Chondrocyte (in vitro differentiated cells): ENCODE measurements at places on chromosomes 5 and 9. TPM values are rescaled to one million over a fixed set of nuclear protein-coding genes. Genes with fewer than 3 reads are reported as not detected.
A peak's percentile ranks its signal among the peaks of the same experiment; 100 is the strongest.

DNA sequence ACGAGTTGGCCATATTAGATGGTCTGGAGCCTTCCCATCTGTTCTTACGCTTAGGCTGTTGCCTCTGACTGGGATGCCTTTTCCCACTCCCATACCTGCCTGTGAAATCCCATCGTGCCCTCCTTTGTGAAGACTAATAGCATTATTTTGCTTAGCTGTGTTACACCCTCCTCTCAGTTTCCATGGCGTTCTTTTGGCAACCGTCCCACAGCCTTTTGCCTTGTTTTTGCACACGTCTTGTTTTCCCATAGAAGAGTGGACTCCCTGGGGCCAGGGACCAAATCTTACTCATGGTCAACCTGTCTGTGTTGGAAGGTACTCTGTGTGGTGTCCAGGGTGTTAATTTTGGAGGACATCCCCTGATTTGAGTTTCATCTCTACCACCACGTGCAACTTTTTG, 242.1 kb downstream of the HSPA4 start:
- no peaks in the 10 kb centered on the region for H3K36me3 ChIP-seq
- no peak overlapping the region for H3K27ac ChIP-seq
- no peak overlapping the region for H3K4me3 ChIP-seq
- no peak for DNase-seq
- H3K27me3 ChIP-seq = peaks cover 2% of the 10 kb centered on the region

- H3K4me1 ChIP-seq = peaks cover 27% of the 10 kb centered on the region
- DNase-seq = no peak
Observed at GRCh38 chr9:81665322-81665871, 23.9 kb downstream of the TLE1 start.

- peaks cover 5% of the 10 kb centered on the region for H3K4me1 ChIP-seq
- no peak for DNase-seq
- H3K36me3 ChIP-seq = no peaks in the 10 kb centered on the region
- H3K27me3 ChIP-seq = no peaks in the 10 kb centered on the region
Observed at GRCh38 chr5:74103131-74104023, 477.4 kb downstream of the ARHGEF28 start.

DNA sequence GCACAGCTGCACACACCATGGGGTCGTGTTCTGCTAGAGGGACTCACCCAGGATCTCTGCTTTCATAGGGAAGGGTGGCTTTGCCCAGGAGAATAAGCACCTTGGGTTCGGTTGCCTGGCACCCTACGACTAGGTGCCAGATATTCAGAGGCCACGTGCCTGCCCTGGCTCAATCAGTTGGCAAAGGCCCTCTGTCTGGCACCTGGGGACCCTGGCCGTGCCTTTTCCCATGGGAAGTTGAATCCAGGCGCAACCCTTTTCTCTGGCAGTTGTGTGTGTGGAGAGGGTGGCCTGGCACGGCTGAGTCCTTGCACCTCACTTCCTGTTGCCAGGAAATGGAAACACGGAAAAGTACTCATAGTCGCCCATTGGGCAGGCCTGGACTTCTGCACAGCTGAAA, 10.2 kb upstream of the ANKH start:
- peaks cover 32% of the 10 kb centered on the region for H3K4me1 ChIP-seq
- no peak overlapping the region for H3K27ac ChIP-seq
- no peak overlapping the region for H3K4me3 ChIP-seq
- H3K36me3 ChIP-seq = no peaks in the 10 kb centered on the region
- peaks cover 1% of the 10 kb centered on the region for H3K27me3 ChIP-seq

DNA sequence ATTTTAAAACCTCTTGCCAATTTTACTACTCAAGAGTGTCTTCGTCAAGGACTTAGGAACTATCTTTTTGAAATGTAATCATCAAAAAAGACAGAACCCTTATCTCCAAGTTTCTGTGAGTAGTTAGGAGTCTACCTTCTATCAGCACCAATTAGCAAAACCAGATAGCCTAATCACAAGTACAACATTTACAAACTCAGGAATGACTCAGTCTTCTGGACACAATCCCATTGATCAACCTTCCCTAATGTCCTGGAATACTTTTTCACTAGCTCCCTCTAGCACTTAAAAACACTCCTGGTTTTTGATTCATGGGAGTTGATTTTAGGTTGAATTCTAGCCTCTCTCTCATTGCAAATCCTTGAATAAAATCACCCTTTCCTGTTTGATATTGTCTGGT, 680.7 kb downstream of the PRR16 start:
- H3K27ac ChIP-seq = no peak overlapping the region
- H3K27me3 ChIP-seq = no peaks in the 10 kb centered on the region
- no peaks in the 10 kb centered on the region for H3K4me1 ChIP-seq
- no peak overlapping the region for H3K4me3 ChIP-seq

DNA sequence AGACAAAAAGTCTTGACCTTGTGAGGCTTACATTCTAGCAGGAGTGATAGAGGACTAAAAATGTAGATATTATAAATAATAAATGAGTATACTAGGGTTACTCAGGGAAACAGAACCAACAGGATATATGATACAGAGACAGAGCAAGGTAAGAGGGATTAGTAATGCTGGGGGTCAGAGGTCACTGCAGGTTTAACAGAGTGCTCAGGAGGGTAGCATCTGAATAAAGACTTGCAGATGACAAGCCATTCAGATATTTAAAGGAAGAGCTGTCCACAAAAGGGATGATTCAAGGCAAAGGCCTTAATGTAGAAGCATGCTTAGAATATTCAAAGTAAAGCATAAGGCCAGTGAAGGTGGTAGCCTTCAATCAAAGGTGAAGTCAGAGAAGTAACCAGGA, 65.6 kb upstream of the SEMA6A start:
- H3K4me1 ChIP-seq = no peaks in the 10 kb centered on the region
- no peak overlapping the region for H3K4me3 ChIP-seq
- H3K27me3 ChIP-seq = no peaks in the 10 kb centered on the region
- no peaks in the 10 kb centered on the region for H3K36me3 ChIP-seq
- H3K27ac ChIP-seq = no peak overlapping the region

- peak overlapping the region; percentile 84 for H3K27ac ChIP-seq
- H3K36me3 ChIP-seq = no peaks in the 10 kb centered on the region
- no peak for DNase-seq
- H3K4me3 ChIP-seq = no peak overlapping the region
- no peaks in the 10 kb centered on the region for H3K27me3 ChIP-seq
Observed at GRCh38 chr5:15702102-15702501, 202.1 kb downstream of the FBXL7 start.

DNA sequence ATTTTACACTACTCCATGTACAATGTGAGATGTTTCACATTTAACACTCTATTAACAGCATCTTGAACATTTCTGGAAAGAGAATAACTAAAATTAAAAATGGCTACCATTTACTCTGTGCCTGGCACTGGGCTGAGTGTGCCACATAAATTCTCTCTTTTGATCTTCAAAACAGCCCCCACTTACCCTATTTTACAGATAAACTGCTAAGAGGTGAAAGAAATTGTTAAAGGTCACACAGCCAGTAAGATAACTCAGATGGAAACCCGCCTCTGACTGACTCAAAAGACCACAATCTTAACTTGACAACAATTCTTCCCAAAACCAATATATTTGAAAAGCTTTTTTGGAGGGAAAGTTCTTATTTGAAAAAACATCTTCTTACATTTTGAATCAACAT, 97.3 kb downstream of the MAPKAP1 start:
- peaks cover 8% of the 10 kb centered on the region for H3K4me1 ChIP-seq
- H3K36me3 ChIP-seq = no peaks in the 10 kb centered on the region
- no peaks in the 10 kb centered on the region for H3K27me3 ChIP-seq
- H3K27ac ChIP-seq = no peak overlapping the region

DNA sequence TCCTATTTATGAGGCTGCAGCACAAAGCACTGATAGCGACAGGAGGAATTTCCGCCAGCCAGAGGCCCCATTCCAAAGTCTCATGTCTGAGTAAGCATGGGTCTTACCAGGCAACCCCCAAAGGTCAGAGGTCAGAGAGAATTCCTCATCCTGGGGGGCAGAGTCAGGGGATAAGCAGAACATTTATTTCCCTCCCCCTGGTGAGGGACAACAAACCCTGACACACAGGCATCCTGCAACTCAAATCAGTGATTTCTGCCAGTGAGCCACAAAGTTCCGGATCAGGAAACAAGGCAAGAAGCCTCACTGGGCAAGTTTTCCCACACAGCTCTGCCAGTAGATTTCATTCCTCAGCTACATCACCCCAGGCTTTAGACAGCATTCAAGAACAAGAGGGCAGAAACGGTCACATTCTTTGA, 37.0 kb downstream of the ADAMTS12 start:
- H3K4me1 ChIP-seq = peaks cover 94% of the 10 kb centered on the region
- no peaks in the 10 kb centered on the region for H3K27me3 ChIP-seq
- no peak for DNase-seq
- H3K4me3 ChIP-seq = peak overlapping the region; percentile 37
- H3K27ac ChIP-seq = peak overlapping the region; percentile 89

DNA sequence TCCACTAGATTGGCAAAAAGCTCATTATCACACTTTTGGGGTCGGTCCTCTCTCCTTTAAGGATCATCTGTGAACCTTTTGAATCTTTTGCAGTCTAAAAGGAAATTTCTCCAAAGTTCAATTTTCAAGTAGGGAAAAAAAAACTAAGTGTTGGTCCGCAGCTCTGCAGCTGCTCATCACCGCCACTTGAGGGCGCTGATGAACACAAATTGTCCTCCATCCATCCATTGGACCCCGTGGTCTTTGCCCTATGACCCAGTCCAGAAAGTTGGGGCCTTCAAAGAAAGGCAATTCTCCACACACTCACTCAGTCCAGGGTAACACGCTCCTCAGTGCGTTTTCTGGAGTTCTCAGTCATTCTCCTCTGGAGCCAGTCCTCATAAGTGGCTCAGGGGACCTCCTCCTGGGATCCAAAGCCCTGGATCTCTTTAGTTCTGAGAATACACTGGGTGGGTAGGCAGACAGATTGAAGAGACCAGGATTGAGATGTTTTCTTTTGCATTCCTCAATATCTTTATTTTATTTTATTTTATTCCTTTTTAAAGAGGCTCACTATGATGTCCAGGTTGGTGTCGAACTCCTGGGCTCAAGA, 63.6 kb upstream of the SLC28A3 start:
- no peak overlapping the region for H3K27ac ChIP-seq
- no peaks in the 10 kb centered on the region for H3K36me3 ChIP-seq
- DNase-seq = no peak
- H3K4me1 ChIP-seq = no peaks in the 10 kb centered on the region
- H3K4me3 ChIP-seq = no peak overlapping the region

DNA sequence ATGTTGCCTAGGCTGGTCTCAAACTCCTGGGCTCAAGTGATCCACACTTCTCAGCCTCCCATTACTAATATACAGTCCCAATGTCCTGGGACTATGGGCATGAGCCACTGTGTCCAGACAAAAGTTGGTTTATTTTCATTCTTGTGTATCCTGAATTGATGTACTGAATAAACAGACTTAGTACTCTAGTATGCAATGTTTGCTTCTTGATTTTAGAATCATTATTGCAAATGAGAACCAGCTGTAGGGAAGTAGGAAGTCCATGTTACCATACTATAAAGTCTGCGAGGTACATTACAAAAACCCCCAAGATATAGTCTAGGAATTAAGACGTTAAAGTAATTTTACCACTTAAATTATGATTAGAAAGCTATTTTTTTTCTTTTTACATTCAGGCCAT, 334.6 kb upstream of the KLF9 start:
- peaks cover 3% of the 10 kb centered on the region for H3K27me3 ChIP-seq
- no peak overlapping the region for H3K27ac ChIP-seq
- H3K36me3 ChIP-seq = no peaks in the 10 kb centered on the region
- H3K4me1 ChIP-seq = peaks cover 9% of the 10 kb centered on the region

- H3K27me3 ChIP-seq = peaks cover 9% of the 10 kb centered on the region
- H3K36me3 ChIP-seq = no peaks in the 10 kb centered on the region
- H3K4me1 ChIP-seq = no peaks in the 10 kb centered on the region
Observed at GRCh38 chr9:90112788-90113187, 508.0 kb downstream of the GADD45G start.

- peaks cover 23% of the 10 kb centered on the region for H3K4me1 ChIP-seq
- no peak overlapping the region for H3K27ac ChIP-seq
- no peaks in the 10 kb centered on the region for H3K27me3 ChIP-seq
- no peak overlapping the region for H3K4me3 ChIP-seq
Observed at GRCh38 chr9:122056484-122056883, 36.6 kb downstream of the TTLL11 start.

GRCh38 chr5:115557667-115558387, 13.3 kb upstream of the FEM1C start:
- peaks cover 14% of the 10 kb centered on the region for H3K4me1 ChIP-seq
- no peak for DNase-seq
- H3K27ac ChIP-seq = peak overlapping the region; percentile 53
- H3K36me3 ChIP-seq = no peaks in the 10 kb centered on the region

- H3K27me3 ChIP-seq = no peaks in the 10 kb centered on the region
- no peak overlapping the region for H3K4me3 ChIP-seq
- no peak for DNase-seq
- peaks cover 27% of the 10 kb centered on the region for H3K4me1 ChIP-seq
- no peaks in the 10 kb centered on the region for H3K36me3 ChIP-seq
Observed at GRCh38 chr9:133377721-133378216, 1.6 kb downstream of the STKLD1 start.

- peaks cover 2% of the 10 kb centered on the region for H3K36me3 ChIP-seq
- H3K27ac ChIP-seq = no peak overlapping the region
- H3K4me1 ChIP-seq = no peaks in the 10 kb centered on the region
- peaks cover 23% of the 10 kb centered on the region for H3K27me3 ChIP-seq
- DNase-seq = no peak
- no peak overlapping the region for H3K4me3 ChIP-seq
Observed at GRCh38 chr5:173984218-173984617, 4.8 kb upstream of the C5orf47 start.

DNA sequence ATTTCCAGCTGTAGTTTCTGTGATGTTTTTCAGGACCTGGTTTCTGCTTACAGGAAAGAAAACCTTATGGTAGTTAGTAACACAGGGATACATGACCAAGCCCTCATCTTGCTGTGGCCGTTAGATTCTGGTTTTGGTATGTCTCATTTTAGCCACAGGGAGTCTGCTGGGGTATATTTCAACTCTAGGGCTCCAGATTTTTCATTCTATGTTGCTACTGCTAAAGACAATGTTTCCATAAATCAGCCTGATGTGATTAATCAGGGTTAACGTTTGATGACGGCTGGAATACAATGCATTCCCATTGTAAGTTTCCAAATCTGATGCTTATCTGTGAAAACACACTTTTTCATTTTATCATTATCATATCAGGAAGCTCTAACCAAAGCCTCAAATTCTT, 48.2 kb downstream of the P4HA2 start:
- peak overlapping the region; percentile 12 for H3K27ac ChIP-seq
- H3K4me1 ChIP-seq = peaks cover 25% of the 10 kb centered on the region
- H3K36me3 ChIP-seq = peaks cover 4% of the 10 kb centered on the region
- DNase-seq = no peak
- H3K27me3 ChIP-seq = no peaks in the 10 kb centered on the region

- H3K27me3 ChIP-seq = no peaks in the 10 kb centered on the region
- peak overlapping the region; percentile 52 for H3K4me3 ChIP-seq
- DNase-seq = no peak
- peaks cover 15% of the 10 kb centered on the region for H3K4me1 ChIP-seq
- peak overlapping the region; percentile 45 for H3K27ac ChIP-seq
Observed at GRCh38 chr9:123834889-123835562, 94.9 kb downstream of the DENND1A start.

Gene C7
- total RNA-seq = not detected in 3 replicates

Gene KDM4C
- total RNA-seq = 18.1 to 24.3 TPM (median 21.5 TPM) in 3 replicates

Gene C9orf50
- total RNA-seq = 0.30 to 0.39 TPM (median 0.38 TPM) in 3 replicates

Gene AFAP1L1
- 1.5 to 9.8 TPM (median 8.3 TPM) in 3 replicates for total RNA-seq

Gene TERT
- not detected in 3 replicates for total RNA-seq
